ENCODE measurements at places on chromosomes 5 and 9.

DNA sequence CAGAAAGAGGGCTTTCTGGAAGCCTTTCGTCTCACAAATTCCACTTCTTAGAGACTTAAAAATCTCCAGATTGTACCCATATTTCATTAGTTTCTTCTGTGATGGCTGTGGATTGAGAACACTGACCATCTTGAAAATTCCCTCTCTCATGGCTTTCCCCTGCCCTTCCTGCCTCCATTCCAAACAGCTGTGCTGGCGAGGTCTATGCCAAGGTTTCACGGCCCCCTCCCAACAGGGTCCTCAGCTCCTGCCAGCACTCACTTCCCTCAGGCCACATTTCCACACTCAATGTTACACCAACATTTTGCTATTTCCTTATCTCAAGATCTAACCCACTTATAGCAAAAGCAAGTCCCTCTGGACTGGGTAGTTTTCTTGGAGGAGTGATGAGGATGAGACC, 40.3 kb upstream of the EQTN start:
- DNase-seq = no peak

- DNase-seq = no peak
Observed at GRCh38 chr5:79120221-79120620, 8.6 kb downstream of the BHMT start.

- DNase-seq = no peak
Observed at GRCh38 chr9:113238859-113239232, 17.5 kb downstream of the SLC31A1 start.

DNA sequence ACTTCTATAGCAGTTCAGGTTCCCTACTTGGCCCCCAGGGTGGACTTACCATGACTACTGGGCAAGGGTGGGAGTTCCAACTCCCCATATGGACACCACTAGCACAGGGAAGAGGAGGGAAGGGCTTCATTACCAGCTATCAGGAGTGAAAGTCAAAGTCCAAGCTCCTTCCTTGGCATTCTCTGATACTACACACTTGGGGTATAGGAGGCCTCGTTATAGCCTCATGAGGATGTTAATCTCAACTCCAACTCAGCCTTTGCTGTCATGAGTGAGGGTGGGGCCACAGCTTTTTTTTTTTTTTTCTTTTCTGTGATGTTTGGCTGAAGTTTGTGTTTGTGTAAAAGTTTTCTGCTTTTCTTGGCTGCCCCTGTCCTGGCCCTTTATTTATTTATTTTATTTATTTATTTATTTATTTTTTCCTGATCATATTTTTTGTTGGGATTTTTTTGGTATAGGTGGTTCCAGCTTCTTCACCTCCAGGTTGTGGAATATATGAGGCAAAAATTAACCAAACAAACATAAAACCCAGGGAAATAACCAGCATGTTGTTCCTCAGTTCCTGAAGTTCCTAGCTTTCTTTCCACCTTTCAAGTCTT, 8.7 kb downstream of the GARIN3 start:
- DNase-seq = no peak

DNA sequence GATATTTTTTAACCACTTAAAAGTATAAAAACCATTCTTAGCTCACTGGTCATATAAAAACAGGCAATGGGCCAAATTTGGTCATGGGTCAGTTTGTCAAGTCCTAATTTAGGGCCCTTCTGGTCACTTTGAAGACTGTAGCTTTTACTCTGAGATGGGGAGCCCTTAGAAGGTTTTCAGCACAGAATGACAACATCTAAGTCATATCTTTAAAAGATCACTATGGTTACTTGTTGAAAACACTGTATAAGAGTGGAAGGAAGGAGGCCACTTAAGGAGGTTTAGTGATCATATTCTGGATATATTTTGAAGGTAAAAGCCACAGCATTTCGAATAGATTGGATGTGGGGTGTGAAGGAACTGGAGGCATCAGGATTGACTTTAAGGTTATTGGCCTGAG, 76.7 kb downstream of the STRBP start:
- no peak for DNase-seq

DNA sequence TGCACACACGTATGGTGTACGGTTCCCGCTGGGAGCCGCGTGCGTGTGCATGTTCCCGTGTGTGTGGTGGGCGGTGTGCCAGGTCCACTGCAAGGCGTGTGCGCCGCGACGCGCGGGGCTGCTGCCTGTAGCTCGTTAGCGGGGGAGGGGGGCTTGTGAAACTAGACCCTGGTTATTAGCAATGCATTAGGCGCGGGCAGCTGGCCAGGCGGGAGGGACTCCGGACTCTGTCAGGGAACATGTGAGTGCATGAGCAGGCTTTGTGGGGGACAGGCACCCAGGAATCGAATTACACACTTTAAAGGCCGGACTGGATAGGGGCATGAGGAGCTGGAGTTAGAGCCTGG, 32.2 kb upstream of the ENHO start:
- DNase-seq = peak; percentile 80

DNA sequence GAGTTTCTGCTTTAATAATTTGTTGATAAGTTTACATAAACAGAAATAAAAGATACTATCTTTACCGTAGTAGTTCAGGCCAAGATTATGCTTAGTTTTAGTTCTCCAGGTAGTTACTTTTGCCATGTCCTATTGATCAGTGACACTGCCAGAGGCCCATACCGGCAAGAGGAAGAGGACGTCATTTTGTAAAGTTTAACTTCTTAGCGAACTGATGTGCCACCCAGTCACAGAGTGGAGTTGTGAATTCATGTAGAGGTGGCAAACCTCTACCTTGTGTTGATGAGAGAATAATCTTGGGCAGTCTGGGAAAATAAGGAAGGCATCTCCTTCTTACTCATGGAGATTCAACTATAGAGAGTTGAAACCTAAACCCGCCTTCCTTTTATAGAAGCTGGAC, 21.8 kb downstream of the RGMB start:
- no peak for DNase-seq

DNA sequence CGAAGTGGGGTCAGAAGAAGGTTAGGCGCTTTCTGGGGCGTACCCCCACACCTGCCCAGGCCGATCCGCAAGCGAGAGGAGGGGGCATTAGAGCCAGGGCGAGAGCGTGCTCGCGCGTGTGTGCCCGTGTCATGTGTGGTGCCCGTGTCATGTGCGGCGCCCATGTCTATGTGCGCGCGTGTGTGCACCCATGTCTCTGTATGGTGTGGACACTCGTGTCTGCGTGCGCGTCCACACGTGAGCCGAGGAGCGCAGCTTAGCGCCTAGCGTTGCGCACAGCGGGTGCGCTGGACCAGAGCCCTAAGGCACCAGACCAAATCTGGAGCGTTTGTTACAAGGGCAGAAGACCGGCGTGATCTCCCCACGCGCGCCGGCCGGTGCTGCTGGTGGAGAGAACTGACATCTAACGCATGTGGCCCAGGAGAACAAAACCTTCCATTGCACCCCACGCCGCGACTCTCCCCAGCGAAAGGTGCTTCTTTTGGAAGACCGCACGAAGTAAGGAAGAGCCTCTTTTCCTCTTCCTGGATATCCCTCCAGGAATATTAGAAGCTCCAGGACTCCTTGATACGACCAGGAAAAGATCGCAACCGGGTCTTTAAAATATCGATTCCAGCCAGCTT, 644 bp downstream of the NIM1K start:
- DNase-seq = no peak

DNA sequence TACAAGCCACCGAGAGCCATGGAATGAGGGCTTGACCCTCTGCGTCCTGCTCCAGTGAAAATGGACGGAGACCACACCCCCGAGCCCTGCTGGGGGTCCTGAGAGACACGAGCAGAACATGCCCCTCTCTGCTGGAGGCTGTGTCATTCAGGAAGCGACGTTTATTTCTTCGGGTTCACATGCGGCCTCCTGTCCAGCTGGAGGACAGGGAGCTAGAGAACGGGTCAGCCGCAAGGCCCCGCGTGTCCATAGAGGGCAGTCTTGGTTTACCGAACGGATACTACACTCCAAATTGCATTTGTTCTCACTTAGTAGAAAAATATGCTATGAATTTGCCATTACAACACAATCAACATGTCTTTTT, 36.1 kb downstream of the MRPL36 start:
- DNase-seq = peak; percentile 59

DNA sequence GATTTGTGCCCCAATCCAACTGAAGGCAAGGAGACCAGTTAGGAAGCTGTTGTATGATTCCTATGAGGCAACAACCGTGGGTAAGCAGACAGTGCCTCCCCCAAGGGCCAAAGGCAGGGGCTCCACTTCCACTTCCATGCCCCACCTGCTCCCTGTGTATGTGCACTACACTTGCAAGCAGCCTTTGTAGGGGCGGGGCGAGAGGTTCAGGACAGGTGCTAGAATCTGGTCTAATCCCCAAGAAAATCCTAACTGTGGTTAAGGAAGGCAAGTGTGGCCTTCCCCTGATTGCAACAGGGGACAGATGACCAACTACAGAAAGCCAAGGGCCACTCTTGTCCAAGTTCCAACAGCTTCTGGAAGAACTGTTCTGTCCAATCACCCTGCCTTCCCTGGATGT, 41.7 kb downstream of the B4GALT1 start:
- no peak for DNase-seq

DNA sequence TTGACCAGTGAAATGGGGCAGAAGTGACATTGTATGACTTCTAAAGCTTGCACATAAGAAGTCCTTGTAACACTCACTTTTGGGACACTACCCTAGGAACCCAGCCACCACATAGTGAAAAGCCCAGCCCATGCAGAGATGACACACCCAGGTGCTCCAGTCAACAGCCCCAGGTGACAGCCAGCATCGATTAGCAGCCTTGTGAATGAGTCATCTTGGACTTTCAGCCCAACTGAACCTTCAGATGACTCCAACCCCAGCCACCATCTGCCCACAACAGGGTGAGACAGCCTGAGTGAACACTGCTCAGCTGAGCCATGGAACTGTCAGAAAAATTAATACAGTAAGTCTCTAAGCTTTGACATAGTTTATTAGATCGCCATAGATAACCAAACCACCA, 458.6 kb downstream of the ZSWIM6 start:
- no peak for DNase-seq

GRCh38 chr5:114727358-114727757, 365.5 kb downstream of the KCNN2 start:
- DNase-seq = no peak

GRCh38 chr9:96185518-96186156, 116.3 kb downstream of the HSD17B3 start:
- DNase-seq = no peak

DNA sequence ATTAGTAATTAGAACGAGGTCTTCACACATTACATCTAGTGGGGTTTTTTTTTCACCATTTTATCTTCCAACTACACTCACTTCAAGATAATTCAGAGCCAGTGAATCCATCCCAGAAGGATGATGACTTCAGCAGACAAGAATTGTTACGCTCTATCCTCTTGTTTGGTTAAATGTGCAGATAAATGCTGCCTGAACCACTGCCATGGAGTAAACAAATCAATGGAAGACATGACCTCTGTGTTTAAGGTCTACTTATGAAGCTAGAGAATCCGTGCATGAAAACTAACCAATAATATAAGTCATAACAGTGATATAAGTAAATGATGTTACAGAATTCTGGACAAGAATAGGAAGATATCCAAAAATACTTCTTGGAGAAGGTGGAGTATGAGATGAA, 602.6 kb downstream of the TLR4 start:
- DNase-seq = no peak

GRCh38 chr9:13278368-13279246, 885 bp downstream of the MPDZ start:
- no peak for DNase-seq

DNA sequence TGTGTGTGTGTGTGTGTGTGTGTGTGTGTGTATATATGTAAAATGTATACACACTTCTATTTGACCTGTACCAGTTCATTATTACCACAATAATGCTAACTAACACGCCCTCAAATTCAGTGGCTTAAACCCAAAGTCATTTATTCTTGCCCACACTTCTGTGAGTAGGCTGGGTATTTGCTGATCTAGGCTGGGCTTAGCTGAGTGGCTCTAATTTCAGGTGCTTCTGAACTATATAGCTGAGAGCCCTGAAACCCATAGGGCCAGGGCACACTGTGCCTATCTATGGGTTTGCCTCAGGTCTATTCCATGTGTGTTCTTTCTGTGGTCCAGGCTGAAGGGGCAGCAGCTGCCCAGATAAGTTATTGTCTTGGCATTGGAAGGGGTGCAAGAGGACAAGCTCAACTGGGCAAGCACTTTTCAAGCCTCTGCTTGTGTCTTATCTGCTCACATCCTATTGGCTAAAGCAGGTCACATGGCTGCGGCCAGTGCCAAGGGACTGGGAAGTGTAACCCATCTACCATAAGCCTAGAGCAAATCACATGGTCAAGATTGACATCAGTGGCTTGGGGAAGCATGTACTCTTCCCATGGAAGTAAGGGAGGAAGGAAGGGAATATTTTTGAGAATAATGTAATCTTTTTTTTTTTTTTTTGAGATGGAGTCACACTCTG, 139.9 kb downstream of the PALM2AKAP2 start:
- no peak for DNase-seq

GRCh38 chr5:62457071-62457470, 44.5 kb downstream of the IPO11 start:
- no peak for DNase-seq

DNA sequence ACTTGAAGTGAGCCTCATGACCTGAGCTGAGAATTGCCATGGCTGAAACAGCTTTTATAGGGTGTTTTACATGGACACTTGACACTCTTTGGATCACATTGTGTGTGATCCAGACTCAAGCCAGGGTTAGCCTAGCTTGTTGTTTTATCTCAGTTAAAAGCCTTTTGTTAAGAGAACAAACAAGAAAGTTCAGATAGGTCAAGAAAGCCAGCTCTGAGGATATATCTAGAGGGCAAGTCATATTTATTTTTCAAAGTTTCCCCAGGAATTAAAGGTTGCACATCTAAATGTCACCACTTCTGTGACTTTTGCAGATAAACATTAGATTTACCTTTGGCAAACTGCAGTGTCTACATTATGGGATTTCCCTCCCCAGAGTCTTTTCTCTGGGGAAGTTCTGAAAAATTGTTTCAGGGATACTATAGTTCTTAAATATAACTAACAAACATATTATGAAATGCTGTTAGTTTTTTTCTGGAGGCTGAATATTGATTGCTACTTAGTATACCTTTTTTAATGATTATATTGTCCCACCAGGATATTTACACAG, 134.5 kb downstream of the C9orf152 start:
- DNase-seq = no peak

DNA sequence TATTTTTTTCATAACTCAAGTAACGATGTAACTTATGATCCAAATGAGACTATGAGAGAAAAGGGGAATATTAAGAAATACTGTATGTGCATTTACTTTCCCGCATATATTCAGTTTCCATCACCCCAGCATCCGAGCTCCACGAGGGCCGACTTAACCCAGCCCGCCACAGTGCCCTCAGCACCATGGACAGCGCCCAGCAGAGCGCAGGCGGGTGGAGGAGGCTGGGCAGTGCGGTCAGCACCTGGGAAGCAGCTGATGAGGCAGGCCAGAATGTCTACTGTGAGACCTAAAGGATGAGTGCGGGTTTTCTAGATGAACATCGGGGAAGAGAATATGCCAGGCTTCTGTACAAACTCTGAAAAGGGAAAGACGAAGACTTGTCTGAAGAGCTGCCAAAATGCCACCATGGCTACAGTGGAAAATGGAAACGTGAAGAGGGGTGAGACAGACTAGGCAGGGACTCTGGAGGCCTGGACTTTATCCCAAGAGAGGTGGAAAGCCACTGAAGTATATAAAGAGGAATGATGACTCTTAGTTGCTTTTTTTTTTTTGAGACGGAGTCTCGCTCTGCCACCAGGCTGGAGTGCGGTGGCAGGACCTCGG, 34.5 kb upstream of the MED27 start:
- no peak for DNase-seq

- no peak for DNase-seq
Observed at GRCh38 chr5:79850316-79850822, 140.7 kb downstream of the MTX3 start.

- DNase-seq = no peak
Observed at GRCh38 chr9:105963343-105964099, 269.2 kb downstream of the TMEM38B start.

- no peak for DNase-seq
Observed at GRCh38 chr9:135090547-135090946, 3.1 kb downstream of the OLFM1 start.
